ENCODE measurements at places on chromosomes 5 and 9.
A peak's percentile ranks its signal among the peaks of the same experiment; 100 is the strongest.

DNA sequence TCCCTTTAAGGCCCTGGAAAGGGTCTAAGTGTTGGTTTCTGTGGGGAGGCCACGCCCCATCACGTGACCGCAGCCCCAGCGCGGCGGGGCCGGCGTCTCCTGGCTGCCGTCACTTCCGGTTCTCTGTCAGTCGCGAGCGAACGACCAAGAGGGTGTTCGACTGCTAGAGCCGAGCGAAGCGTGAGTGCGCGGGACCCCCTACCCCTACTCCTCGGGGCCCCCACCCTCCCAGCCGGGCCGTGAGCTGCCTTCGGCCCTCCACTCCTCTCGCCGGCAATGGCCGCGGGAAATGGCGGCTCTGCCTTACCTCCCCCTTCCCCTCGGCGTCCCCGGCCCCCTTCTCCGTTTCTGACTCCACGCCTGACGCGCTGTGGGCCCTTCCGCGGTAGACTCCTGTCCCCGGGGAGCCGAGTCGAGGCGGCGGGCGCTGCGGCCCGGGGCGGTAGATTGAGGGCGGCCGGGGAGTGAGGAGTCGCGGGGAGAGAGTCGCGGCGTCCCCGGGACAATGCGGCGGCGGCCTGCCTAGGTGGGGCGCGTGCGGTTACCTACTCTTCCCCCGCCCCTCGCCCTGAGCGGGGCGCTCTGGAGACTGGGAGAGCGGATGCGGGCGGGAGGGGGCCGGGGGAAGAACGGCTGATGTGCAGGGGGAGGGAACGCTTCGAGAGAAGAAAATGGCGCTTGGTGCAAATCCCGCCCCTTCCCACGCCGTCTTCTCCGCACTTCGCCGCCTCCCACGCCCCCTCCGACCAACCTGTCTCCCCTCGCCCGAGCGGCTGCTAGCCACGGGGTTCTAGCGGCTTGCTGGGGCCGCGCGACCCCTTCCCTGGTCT lies at the start of gene SUB1:
Gene SUB1, plus strand, starts transcription at position 112 of the 830 bp plus-strand sequence. CDS start 2,956 bp downstream, outside the sequence.
- DNase-seq: peak; percentile 95

- DNase-seq: no peak
These were observed 429.2 kb upstream of the SGCD start for GRCh38 chr5:155897761-155898160.

- peak; percentile 17 for DNase-seq
These were observed 25.1 kb downstream of the RNF180 start for GRCh38 chr5:64190562-64191306.

DNA sequence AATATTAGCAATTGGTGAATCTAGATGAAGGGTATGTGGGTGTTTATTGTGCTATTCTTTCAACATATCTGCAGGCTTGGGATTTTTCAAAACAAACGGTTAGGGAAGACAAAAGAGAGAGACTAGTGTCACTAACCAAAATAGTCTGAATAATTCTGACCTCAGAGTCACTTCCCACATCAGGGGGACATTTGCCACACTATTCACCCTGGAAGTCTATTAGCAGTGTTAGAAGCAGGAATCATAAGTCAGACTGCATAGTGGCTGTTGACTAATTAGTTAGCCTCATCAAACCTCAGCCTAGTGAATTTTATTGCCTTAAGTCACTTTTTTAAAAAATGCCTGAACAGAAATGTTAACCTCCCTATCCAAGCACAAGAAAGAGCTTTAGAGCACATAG lies 169.2 kb upstream of the RGMB start:
- no peak for DNase-seq

DNA sequence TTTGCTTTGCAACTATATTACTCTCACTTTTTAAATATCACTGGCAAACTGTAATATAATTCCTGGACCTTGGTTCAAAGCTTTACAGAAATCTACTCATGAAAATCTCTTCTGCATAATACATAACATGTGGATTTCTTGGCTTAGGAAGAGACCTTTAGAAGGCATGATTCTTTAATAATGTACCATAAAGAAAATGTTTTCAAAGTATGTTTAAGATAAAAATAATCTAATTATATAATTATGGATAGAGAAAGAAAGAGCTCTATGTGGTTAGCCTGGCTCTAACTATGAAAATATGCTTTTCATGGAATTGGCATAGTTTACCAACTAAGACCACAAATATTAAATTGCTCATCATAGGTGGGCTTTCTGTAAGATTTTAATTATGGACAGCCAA lies 817.8 kb downstream of the TLE1 start:
- DNase-seq: no peak

Data from testis (tissue), 5 donors.